Daoy (cell line): ENCODE measurements at places on chromosomes 6 and 20. TPM values are rescaled to one million over a fixed set of nuclear protein-coding genes. Genes with fewer than 3 reads are reported as not detected.

Gene NHSL1
- total RNA-seq: 2.2 and 4.2 TPM in 2 replicates

Gene LTB
- 2.1 TPM in 1 of 2 replicates, not detected in the other for total RNA-seq

Gene BPIFB6
- total RNA-seq: not detected in 2 replicates

Gene SNPH
- total RNA-seq: 1.6 and 3.0 TPM in 2 replicates

Gene CPNE5
- total RNA-seq: 0.63 TPM in 1 of 2 replicates, not detected in the other

GRCh38 chr6:160051390-160051789 is 70.2 kb upstream of the SLC22A1 start:
- no peak for DNase-seq

DNA sequence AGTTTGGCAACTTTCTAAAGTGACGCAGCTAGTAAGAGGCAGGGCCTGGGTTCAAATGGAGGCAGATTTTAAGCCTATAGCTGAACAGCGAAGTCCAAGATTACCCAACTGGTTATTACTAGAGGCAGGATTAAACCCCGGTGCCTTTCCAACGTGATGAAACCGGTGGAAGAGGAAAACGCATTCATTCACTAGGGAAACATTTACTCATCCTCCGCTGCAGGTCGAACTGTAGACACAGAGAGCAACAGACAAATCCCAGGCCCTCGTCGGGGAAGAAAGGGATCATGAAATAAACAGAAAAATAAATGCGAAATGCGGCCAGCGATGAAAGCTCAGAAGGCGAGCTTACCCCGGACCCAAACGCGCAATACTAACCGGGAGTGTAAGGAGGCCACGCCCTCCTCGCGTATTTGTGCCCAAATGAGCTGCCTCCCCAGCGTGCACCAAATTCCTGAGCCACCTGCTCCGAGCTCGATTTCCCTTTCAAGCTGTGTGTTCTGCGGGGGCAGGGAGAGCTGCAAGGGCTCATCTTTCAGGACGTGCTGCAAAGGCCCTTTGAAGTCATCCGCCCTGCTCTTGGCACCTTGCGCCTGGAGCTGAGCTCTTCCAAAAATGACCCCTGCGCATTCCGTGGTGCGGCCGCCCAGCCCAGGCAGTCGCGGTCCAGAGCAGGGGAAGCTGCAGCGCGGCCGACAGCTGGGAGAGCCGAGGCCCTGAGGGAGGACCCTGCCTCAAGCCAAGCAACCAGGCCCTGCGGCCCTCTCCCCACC is 46.9 kb downstream of the PDYN start:
- DNase-seq: no peak

GRCh38 chr6:164097551-164098398 is 683.3 kb downstream of the QKI start:
- peak; percentile 61 for DNase-seq

DNA sequence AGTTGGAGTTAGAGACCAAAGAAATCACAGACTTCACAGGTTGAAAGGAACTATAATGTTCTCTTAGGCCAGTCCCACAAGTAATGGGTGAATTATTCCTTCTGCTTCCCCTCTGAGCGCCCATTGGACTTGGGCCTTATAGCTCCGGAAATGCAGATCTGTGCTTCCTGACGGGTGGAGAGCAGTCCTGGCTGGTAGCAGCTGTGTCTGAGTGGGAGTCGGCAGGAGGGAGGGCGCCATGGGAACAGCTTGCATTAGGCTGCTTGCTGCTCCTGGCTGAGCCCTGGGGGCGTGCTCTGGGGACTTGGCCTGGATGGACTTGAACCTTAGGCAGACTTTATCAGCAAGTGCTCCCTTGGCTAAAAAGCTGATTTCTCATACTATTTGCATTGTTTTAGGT is 18.4 kb upstream of the NUP153 start:
- DNase-seq: peak; percentile 63

GRCh38 chr6:82227770-82228169 is 19.8 kb downstream of the IBTK start:
- DNase-seq: no peak

GRCh38 chr6:157075549-157076450 is 247.5 kb downstream of the TMEM242 start:
- DNase-seq: peak; percentile 37

DNA sequence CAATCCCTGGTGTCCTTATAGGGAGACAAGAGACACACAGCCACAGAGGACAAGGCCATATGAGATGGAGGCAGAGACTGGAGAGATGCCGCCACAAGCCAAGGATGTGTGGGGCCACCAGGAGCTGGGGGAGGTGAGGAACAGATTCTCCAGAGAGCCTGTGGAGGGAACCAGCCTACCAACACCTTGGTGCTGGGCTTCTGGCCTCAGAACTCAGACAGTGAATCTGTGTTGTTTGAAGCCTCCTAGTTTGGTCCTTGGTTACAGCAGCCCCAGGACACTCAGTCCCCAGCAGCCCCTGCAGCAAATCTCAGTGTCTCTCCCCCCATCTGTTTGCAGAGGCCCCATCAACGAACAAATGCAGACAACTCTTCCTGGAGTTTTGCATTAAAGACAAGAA is 73.2 kb upstream of the BHLHE23 start:
- DNase-seq: no peak

DNA sequence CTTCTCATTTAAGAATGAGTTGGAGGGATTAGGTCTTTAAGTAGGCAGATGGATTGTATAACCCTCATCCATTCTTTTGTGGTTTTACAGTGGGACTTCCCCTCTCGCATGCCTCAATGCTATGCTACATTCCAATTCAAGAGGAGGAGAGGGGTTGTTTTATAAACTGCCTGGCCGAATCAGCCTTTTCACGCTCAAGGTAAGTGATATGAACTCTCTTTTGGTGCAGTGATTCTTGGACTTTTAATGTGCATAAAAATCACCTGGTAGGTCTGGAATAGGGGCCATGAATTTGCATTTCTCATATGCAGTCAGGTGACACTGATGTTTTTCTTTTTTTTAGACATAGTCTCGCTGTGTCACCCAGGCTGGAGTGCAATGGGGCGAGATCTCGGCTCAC is 10.8 kb downstream of the ASXL1 start:
- peak; percentile 39 for DNase-seq

DNA sequence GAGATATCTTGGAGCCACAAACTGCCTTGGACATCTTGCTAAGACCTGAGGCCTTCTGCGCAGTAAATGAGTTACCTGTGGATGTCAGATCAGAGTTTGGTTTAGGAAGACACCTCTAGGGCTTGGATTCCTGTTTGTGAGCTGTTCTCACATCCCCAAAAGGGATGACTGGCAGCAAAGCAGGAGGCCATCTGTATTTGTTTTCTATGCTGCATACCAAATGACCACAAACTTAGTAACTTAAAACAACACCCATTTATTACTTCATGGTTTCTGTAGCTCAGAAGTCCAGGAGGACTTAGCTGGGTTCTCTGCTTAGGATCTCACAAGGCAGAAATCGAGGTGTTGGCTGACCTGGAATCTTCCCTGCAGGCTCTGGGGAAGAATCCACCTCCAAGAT is 116.7 kb downstream of the UNC5CL start:
- DNase-seq: peak; percentile 21
